ENCODE measurements at places on chromosomes 12 and 14. TPM values are rescaled to one million over a fixed set of nuclear protein-coding genes. Genes with fewer than 3 reads are reported as not detected.

DNA sequence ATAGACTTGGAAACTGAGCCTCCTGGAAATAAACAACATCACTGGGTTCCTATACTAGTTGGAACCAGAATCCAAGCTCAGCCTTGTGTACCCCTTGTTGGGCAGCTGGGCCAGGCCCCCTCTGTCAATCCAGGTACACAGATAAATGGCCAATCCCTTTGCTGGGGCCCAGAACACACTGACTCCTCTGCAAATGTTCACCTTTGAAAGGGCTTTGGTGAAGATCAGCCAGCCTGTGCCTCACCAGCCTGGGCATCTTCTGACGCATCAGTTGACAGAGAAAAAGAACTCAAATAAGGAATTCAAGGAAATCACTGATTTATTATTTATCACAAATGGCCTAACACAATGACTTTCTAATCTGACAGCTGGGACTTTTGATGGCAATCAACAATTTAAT is 1090.2 kb downstream of the BCL11B start:
- DNase-seq, result no peak

- DNase-seq, result no peak
Measured at GRCh38 chr14:40757376-40757950, 849.2 kb upstream of the LRFN5 start.

GRCh38 chr14:37816135-37816534 is 220.7 kb downstream of the TTC6 start:
- no peak for DNase-seq

The RASSF9 gene
- total RNA-seq, result not detected

GRCh38 chr12:121124402-121125109 is 8.1 kb upstream of the P2RX7 start:
- DNase-seq, result no peak

The FZD10 gene
- not detected for total RNA-seq

DNA sequence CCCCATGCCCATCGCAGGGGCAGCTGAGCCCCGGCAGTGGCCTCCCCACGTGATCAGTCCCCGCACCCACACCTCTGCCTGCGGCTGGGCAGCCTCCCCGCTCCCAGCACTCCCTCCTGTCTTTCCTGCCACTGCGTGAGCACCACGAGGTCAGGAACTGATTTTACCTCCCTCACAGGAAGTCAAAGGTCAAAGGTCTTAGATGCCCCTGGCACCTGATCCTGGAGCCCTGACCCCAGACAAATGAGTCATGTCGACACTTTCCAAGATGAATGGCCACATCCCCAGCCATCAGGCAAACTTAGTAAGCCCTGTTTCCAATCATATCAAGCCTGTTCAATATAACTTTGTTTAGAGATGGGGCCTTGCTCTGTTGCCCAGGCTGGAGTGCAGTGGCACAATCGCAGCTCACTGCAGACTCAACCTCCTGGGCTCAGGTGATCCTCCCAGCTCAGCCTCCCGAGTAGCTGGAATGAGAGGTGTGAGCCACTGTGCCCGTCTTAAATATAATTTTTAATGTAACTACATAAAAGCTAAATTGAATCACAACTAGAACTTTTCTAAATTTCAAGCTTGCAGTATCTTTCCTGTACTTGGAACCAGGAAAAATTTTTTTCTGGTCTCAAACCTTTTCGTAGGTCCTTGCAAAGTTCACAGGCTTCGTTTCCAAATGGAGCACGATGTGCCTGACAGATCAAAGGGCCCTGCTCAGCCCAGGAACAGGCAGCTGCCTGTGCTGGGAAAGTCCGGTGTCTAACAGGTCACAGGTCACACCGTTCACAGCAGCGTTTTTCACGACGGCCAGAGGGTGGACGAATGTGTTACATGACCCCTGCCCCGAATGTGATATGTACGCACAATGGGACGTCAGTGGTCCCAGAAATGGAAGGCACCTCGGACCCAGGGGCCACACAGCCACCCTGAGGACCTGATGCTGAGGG is 1.9 kb downstream of the LRCOL1 start:
- DNase-seq, result no peak

- DNase-seq, result no peak
Measured at GRCh38 chr12:124388038-124388671, 93.3 kb downstream of the RFLNA start.

DNA sequence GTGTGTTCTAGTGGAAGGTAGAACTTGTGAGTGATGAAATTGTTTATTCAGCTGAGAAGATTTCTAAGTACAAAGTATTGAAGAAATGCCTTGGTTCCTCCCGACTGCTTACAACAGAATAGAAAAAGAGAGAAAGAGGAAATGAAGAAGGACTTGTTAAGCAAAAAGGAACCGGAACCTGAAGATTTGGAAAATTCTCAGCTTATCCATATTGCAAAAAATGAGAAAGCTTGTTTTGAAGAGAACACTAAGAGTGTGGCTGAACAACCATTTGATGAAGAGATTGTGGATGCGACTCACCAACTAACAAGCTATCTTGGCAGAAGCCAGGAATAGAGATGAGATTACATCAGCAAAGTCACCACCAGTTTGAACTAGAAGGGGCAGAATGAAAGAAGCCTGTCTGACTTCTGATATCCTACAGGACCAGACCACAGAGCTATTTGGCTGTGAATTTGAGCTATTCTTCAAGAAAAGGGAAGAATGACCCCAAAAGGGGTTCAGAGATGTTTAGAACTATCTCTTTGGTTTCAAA is 15.1 kb downstream of the NDUFA9 start:
- DNase-seq, result no peak

The GPR137C gene
- 0.60 TPM for total RNA-seq

GRCh38 chr12:43973385-43973784 is 137.5 kb downstream of the TMEM117 start:
- no peak for DNase-seq

The TAS2R30 gene
- total RNA-seq, result 2.0 TPM

The CSRP2 gene
- total RNA-seq, result not detected

DNA sequence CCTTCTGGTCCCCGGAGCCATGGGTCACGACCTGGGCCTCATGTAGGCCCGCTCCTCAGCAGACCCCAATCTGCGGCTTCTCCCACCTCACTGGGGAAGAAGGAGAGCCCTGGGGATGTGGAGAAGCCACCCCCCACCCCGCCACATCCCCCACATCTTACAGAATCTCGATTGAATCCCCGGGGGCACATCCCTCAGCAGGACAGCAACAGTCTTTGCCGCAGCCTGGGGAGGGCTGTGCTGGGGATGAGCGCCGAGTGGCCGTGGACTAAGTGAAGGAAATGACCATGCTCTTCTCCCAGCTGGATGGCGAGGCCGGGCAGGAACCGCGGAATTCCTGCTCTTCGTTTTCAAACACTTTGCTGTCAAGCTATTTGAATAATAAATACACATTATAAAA is 169.0 kb upstream of the RTL1 start:
- DNase-seq, result no peak

The ARMH4 gene
- not detected for total RNA-seq

- DNase-seq, result no peak
Measured at GRCh38 chr12:1003600-1004271, 12.7 kb downstream of the ERC1 start.

DNA sequence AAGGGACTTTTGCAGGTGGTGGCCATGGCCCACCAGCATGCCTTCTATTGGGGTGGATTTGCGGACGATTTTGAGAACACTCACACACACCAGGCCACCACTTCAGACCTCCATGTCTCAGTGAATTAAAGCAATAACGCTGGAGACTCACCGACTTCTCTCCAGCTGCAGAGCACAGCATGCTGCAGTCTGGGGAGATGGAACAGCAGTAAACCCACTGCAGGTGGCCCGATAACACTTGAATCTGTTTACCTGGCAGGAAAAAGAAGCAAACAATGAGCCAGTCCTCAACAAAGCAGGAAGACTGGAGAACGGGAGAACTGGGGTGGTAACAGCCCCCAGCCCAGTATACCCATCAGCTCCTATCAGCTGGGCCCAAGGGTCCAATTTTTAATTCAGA is 21.6 kb downstream of the RFC5 start:
- no peak for DNase-seq

DNA sequence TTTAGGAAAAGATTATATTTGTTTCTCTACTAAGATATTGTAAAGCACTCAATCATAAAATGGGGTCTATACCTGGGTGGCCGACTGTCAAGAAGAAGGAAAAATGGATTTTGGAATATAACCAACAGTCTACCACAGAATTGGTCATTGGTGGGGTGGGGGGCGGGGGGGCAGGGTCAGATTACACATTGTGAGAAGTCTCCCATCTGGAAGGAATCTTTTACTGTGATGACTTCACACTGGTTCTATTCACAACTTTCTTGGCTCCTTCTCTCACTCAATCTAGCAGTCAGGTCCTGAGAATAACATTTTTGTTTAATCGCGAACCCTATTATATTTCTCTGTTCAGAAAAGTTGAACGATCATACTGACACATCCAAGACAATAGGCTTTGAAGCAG is 8.7 kb upstream of the CLEC4E start:
- DNase-seq, result no peak

- no peak for DNase-seq
Measured at GRCh38 chr12:130568041-130568440, 148.1 kb downstream of the RIMBP2 start.

- no peak for DNase-seq
Measured at GRCh38 chr12:130421896-130422295, 84.2 kb downstream of the PIWIL1 start.

- no peak for DNase-seq
Measured at GRCh38 chr12:76901628-76902380, 23.0 kb upstream of the CSRP2 start.

The KERA gene
- total RNA-seq, result not detected

DNA sequence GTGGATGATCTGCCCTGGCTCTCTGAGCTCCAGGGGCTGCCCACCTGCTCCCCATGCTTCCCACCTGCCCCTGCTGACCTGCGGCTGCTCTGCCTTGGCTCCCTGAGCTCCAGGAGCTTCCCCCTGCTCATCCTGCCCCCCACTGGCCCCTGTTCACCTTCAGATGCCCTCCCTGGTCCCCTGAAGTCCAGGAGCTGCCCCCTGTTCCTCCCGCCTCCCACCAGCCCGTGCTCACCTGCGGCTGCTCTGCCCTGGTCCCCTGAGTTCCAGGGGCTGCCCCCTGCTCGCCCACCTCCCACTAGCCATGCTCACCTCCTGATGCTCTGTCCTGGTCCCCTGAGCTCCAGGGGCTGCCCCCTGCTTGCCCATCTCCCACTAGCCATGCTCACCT is 219.7 kb downstream of the TMEM121 start:
- DNase-seq, result no peak

The MSRB3 gene
- total RNA-seq, result not detected

- DNase-seq, result no peak
Measured at GRCh38 chr14:70662080-70662479, 20.4 kb downstream of the TTC9 start.

The OR10P1 gene
- not detected for total RNA-seq

GRCh38 chr14:71698027-71698426 is 234.2 kb upstream of the RGS6 start:
- no peak for DNase-seq

The IFI27L1 gene
- 31.6 TPM for total RNA-seq

The LAG3 gene
- total RNA-seq, result 12.0 TPM
